ENCODE measurements at places on chromosomes 1 and 21.

- DNase-seq = peak; percentile 74
Observed at GRCh38 chr1:119808972-119809550, 2.2 kb downstream of the REG4 start.

DNA sequence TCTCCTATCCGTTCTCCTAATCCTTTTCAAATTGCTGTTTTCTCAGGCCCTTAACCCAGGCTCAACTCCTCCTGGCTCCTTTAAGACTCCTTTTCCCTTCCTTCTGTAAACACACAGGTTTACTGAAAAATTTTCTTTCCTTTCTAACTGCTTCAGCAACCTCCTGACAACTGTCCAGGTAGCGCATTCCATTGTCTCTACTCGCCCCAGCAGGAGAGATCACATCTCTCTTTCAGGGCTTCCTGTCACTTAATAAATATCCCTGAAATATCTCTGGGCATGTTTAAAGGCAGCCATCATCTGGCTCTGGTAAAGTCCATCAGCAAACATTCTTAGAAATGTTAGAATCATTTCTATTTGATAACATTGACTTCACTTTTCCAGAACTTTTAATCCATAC lies 211.2 kb upstream of the PTBP2 start:
- no peak for DNase-seq

- no peak for DNase-seq
Observed at GRCh38 chr1:109930252-109930993, 19.8 kb downstream of the CSF1 start.

- DNase-seq = no peak
Observed at GRCh38 chr21:33452362-33452761, 27.4 kb downstream of the TMEM50B start.

DNA sequence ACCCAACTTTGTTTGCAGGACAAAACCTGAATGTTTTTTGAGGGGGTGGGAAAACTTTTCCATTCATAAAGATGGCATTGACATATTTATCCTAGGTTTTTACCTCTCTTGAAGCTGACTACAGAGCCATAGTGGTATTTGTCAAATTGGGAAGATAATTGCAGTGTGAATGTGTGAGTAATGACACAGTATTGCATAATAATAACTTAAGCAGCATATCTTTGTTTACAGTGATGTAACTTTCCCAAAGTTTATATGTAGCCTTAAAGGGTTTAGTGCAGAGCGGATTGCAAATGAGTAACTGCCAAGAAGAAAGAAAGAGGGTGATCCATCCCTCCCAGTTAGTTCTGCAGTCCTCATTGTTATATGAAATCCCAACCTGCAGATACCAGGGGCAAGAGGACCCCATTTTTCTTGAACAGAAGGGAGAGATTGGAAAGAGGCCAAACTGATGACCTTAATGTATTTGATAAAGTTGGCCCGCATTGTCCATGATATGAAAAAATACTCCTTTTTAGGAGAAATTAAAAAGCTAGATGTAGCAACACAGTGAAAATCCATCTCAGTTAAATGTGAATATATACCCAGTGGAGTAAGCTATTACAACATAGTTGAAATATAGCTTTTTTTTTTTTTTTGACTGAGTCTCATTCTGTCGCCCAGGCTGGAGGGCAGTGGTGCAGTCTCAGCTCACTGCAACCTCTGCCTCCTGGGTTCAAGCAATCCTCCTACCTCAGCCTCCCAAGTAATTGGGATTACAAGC lies 23.7 kb upstream of the NFIA start:
- DNase-seq = no peak

GRCh38 chr1:178356299-178356698 lies 140.5 kb downstream of the CLEC20A start:
- DNase-seq = no peak

DNA sequence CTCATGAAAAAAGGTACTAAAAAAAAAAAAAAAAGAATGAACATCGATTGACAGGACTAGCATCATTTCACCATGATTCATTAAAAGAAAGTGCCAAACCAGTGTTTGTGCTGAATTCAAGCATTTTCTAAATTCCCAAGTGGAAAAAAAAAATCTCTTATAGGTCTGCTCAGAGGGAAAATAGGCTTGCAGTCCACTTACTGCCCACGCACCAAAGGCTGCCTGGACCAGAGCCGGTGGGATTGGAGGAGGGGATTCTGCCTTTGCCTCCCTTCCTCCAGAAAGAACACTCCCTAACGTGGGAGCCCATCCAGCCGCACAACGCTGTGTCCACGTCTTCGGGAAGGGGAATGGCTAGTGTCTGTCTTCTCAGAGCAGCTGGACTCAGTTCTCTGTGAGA lies 5.5 kb upstream of the TRAPPC10 start:
- no peak for DNase-seq

- no peak for DNase-seq
Observed at GRCh38 chr1:62304975-62305374, 14.3 kb downstream of the KANK4 start.

- DNase-seq = no peak
Observed at GRCh38 chr1:170749549-170749948, 85.6 kb downstream of the PRRX1 start.

DNA sequence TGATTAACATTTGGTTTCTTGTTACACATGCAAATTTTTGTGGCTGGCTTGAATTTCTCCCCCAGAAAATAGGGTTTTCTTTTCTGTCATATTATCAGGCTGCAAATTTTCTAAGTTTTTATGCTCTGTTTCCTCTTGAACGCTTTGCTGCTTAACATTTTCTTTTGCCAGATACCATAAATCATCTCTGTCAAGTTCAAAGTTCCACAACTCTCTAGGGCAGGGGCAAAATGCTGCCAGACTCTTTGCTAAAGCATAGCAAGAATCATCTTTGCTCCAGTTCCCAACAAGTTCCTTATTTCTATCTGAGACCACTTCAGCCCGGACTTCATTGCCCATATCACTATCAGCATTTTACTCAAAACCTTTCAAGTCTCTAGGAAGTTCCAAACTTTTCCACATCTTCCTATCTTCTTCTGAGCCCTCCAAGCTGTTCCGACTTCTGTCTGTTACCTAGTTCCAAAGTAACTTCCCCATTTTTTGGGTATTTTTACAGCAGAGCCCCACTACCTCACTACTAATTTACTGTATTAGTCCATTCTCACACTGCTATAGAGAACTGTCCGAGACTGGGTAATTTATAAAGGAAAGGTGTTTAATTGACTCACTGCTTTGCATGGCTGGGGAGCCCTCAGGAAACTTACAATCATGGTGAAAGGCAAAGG lies 486.9 kb upstream of the NCAM2 start:
- DNase-seq = no peak

- peak; percentile 10 for DNase-seq
Observed at GRCh38 chr1:3657096-3657475, 4.8 kb downstream of the TP73 start.

- no peak for DNase-seq
Observed at GRCh38 chr1:185661971-185662370, 72.2 kb upstream of the HMCN1 start.

GRCh38 chr1:153635872-153636271 lies 2.0 kb downstream of the CHTOP start:
- no peak for DNase-seq

- peak; percentile 86 for DNase-seq
Observed at GRCh38 chr1:17538428-17539117, 925 bp upstream of the ARHGEF10L start.

DNA sequence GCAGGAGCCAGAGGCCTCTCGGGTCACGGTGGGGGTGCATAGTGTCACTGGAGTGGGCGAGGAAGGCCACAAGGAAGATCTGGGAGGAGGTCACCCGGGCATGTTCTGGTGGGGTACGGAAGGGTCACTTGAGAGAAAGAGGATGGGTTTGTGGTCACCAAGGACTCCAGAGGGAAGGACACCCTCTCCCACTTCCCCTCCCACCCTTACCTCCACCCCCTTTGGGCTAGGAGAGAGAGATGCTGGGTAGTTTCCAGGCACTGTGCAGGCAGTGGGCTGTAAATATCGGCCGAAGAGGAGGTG lies 703 bp downstream of the AMIGO1 start:
- DNase-seq = no peak

GRCh38 chr1:96955307-96956012 lies 233.9 kb downstream of the PTBP2 start:
- DNase-seq = no peak

- no peak for DNase-seq
Observed at GRCh38 chr1:116915086-116915661, 5.5 kb downstream of the PTGFRN start.

GRCh38 chr1:207172321-207172720 lies 68.3 kb downstream of the C4BPA start:
- no peak for DNase-seq

DNA sequence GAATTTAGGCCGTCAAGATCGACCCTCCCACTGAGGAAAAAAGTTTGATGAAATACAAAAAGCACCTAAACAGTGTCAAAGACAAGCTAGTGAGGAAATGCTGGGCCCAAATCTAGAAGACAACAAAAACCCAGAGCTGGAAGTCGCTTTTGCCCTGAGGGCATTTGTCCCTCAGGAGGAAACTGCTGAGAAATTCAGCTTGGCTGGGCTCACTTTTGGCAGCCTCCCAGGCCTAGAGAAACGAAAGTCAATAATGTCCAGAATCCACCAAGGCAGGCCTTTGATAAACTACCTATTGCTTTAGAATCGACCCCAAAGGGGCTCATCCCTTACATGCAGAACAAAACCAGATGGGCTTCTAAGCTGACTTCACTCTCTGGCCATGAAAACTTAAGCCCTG lies 38.9 kb downstream of the SYT2 start:
- no peak for DNase-seq

GRCh38 chr1:68449901-68450300 lies at the start of gene RPE65:
RPE65 (minus strand) TSS chr1:68449954; CDS start chr1:68449905, 49 bp downstream.
- no peak for DNase-seq

- no peak for DNase-seq
Observed at GRCh38 chr21:42942244-42942643, 16.8 kb upstream of the ERVH48-1 start.

DNA sequence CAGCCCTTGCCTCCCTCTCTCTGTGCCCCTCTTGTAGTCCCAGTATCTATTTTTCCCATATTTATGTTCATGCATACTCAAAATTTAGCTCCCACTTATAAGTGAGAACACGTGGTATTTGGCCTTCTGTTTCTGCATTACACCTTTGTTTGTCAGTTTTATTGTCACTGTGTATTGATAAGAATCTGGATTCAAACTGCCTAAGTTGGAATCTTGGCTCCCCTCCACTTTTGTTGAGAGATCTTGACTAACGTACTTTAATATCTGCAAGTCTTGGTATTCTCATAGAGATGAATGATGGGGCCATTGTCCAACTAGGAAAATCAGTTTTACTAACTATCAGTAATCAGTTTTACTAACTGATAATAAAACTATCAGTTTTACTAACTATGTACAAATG lies 87.8 kb upstream of the PRMT6 start:
- no peak for DNase-seq

- DNase-seq = peak; percentile 59
Observed at GRCh38 chr1:38891753-38892152, 10.4 kb upstream of the GJA9 start.

DNA sequence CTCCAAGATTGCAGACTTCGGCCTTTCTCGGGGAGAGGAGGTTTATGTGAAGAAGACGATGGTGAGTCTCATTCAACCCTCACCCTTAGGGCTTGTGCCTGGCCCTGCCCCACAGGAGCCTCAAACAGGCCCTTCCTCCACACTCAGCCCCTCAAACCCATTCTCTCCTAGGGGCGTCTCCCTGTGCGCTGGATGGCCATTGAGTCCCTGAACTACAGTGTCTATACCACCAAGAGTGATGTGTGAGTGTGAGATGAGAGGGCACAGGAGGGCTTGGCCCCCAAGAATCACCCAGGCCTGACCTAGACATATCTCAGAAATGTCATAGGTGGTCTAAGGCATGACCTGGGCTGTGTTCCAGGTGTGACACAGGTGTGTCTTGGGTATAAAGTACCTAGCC lies 18.3 kb upstream of the MPL start:
- no peak for DNase-seq

DNA sequence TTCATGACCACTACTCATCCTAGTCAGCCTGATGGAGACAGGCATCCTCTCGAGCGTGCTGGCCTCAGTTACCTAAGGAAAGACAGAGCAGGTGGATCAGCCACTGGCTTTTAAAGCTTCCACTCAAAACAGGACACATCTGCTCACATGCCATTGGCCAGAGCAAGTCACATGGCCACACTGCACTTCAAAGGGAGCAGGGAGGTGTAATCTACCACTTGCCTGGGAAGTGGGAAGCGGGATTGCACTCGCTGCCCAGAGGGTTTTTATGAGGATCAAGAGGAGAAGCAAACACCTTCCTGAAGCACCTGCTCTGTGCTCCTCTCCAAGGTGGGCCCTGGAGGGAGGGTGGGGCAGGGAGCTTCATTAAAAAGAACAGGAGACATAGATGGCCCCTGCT lies 108.0 kb downstream of the TAS1R2 start:
- DNase-seq = no peak

DNA sequence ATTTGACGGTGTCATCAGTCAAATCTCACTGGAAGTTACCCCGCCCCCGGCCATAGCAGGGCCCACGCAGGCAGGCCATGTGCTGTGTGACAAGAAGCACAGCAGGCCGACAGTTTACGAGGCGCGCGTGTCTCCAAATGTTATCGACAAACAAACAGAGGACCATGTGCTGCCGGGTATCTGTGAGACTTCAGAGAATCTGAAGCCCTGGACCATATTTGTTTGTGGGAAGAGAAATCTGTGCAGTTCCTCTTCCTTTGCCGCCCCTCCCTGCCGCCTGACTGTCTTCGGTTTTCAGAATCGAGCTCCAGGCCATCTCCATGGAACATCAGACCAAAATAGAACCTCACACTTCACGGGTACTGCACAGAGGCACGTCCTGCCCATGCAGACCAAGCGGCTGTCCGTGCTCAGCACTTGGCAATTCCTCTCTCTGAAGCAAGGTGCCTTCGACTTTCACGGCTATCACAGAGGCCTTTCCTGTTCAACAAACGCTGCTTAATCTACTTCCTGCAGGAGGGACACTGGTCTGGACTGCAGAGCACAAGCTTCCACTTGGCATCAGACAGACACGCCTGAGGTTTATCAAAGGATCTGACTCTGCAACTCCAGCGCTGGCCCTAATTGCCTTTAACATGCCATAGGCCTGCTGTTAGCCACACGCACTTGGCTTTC lies 135.7 kb upstream of the KRTAP19-8 start:
- no peak for DNase-seq

- DNase-seq = no peak
Observed at GRCh38 chr1:201251851-201252430, 31.4 kb upstream of the PKP1 start.

- no peak for DNase-seq
Observed at GRCh38 chr1:26317146-26317545, 612 bp upstream of the CD52 start.

GRCh38 chr1:173507847-173508209 lies 30.7 kb downstream of the PRDX6 start:
- no peak for DNase-seq
